ENCODE measurements at places on chromosomes 16 and 17. TPM values are rescaled to one million over a fixed set of nuclear protein-coding genes. Genes with fewer than 3 reads are reported as not detected.

- H3K4me3 ChIP-seq, result no peak overlapping the region
- no peaks in the 10 kb centered on the region for H3K36me3 ChIP-seq
- no peak for DNase-seq
These were observed 675.7 kb downstream of the WWOX start for GRCh38 chr16:78775161-78775561.

CYLD gene
- total RNA-seq, result 166 TPM

- no peaks in the 10 kb centered on the region for H3K27me3 ChIP-seq
- H3K4me1 ChIP-seq, result no peaks in the 10 kb centered on the region
- H3K36me3 ChIP-seq, result no peaks in the 10 kb centered on the region
These were observed 18.2 kb upstream of the ABCA10 start for GRCh38 chr17:69246726-69247375.

DNA sequence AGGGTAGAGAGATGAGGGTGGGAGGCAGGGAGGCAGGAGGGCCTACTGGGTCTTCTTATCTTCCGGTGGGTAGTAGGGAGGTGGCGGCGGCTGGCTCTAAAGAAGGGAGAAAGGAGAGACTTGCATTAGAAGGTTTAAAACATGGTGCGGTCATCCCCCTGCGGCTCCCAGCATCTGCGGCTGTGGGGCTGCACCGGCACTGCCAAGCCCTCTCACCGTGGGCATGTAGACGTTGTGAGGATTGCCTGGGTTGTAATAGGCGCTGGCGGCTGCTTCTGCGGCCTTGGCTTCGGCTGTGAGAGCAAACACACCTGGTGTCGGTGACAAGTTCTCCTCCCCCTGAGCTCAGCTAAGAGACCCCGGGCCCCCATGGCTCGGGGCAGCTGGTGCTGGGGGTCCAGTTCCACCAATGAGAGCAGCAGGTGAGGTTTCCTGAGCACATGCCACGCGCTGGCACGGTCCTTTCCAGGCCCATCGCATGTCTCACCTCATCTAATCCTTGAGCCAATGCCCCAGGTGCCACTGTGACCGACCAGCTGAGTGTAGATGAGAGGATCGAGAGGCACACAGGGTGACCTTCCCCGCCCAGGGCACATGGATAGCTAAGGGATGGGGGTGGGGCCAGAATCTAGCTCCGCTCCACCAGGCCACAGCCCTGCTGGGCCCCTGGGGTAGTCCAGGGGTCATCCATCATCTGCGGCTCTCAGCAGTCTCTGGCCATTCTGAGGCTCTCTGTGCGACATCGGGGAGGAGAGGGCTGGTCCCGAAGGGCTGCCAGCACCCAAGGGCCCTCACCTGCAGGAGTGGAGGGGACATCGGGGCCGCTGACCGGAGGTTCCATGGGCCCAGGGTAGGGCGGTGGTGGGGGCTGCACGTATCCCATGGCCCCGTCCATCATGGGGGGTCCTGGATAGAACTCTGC lies 2.7 kb upstream of the UNC13D start:
- peaks cover 13% of the 10 kb centered on the region for H3K4me1 ChIP-seq
- peaks cover 11% of the 10 kb centered on the region for H3K36me3 ChIP-seq
- DNase-seq, result no peak
- peak overlapping the region; percentile 25 for H3K27ac ChIP-seq

DNA sequence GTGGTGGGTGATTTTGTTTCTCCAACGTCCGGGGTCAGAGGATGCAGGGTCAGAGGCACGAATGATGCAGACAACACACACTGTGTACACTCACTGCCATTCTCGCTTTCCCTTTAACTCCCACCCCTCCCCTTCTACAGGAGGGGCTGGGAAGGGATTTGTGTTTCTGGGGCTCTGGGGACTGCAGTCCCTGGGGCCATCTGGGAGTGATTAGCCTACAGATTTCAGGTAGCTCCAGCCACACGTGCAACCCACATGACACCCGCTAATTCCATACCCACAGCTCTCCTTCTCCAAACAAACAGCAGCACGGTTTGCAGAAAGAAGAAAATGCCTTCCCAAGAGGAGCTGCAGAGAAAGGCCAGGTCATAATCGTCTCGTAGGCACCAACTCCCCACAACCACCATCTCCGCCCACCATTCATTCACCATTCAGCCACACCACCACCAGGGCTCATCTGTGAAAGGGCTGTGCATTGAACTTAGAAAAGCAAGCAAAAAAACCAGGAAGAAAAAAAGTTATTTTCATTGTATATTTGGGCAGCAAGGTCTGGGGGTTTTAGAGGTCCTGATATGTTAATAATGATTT lies 9.4 kb upstream of the SOX9 start:
- H3K4me1 ChIP-seq, result peaks cover 1% of the 10 kb centered on the region
- H3K4me3 ChIP-seq, result no peak overlapping the region
- no peak overlapping the region for H3K27ac ChIP-seq
- no peaks in the 10 kb centered on the region for H3K36me3 ChIP-seq

CCL11 gene
- total RNA-seq, result not detected

AATF gene
- total RNA-seq, result 67.1 TPM

ARHGAP23 gene
- 0.25 TPM for total RNA-seq

DNA sequence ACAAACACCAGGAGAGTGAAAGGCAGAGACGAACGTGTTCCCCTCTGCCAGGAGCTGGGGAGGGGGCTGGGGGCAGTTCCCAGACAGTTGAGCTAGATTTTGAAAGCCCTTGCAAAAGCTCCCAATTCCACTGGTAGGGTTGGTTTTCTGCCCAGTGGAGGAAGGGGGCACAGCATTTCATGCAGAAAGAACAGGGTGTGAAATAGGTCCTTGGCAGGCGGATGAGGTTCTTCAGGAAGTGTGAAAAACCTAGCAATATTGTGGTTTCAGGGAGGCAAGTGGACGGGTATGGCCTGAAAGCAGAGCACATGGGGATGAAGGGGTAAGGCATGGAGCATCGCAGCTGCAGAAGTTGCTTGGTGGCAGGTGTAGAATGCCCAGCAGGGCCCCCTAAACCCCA lies 248.3 kb downstream of the KATNIP start:
- H3K27me3 ChIP-seq, result no peaks in the 10 kb centered on the region
- no peak overlapping the region for H3K4me3 ChIP-seq
- H3K4me1 ChIP-seq, result no peaks in the 10 kb centered on the region
- no peak overlapping the region for H3K27ac ChIP-seq

PRAC2 gene
- not detected for total RNA-seq

SECTM1 gene
- total RNA-seq, result 0.86 TPM
